ENCODE measurements at places on chromosomes 6 and 20. TPM values are rescaled to one million over a fixed set of nuclear protein-coding genes. Genes with fewer than 3 reads are reported as not detected.

DNA sequence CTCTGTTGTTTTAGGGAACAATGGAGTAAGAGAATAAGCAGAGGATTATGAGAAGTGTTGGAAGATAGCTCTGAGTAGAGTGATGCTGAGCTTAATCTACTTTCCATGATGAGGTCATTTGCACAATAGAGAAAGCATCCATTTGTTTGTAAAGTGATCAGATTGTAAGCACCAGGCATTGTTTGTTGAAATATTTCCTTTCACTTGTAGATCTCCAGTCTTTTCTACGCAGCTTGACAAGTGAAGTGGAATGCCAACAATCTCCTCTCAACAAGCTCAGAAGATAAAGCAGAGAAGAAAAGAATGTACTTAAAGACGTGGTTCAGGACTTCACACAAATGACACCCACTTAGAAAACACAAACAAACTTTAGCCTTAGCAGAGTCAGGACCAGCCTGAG lies 80.1 kb upstream of the MARCKS start:
- no peaks in the 10 kb centered on the region for H3K36me3 ChIP-seq
- DNase-seq: no peak
- H3K27me3 ChIP-seq: no peaks in the 10 kb centered on the region
- H3K4me3 ChIP-seq: no peak overlapping the region
- H3K27ac ChIP-seq: no peak overlapping the region
- H3K4me1 ChIP-seq: peaks cover 9% of the 10 kb centered on the region

DNA sequence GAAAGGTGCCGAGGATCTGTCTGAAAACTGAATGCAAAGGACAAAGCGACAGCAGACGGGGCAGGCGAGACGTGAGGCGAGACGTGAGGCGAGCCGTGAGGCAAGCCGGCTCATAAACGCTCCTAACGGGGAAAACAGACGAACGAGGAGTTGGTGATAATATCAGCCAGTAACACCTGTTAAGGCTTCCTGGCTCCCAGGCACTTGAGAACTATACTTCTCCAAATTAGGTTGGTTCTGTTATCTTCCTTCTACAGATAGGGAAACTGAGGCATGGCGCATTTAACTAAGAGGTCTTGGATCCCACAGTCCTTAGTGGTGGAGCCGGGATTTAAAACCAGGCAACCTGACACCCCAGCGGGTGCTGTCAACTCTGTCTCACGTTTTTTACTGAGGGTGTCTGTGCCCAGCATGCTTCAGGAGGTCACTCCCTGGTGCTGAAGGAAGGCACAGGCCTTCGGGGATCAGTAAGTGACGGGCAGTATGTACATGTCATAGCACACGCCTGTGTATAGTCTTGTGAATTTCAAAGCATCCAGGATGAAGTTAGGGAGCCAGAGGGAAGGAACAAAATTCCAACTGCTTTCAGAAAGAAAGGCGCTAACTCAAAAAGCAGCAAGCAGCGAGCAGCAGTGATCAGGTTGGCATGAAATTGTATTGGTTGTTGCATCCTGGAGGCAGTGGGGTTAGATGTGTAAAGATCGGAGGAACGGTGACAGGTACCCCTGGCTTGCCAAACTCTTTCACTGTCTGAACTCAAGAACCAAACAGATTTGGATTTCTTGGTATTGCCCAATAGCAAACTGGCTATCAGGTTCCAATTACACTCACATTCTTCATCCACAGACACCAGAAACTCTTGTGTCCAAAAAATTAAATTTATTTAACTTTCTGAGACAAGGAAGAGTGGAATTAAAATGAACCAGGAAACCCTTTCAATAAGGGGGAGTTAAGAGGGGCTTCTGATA lies 318.7 kb downstream of the THBS2 start:
- H3K4me1 ChIP-seq: no peaks in the 10 kb centered on the region
- H3K27ac ChIP-seq: no peak overlapping the region
- H3K4me3 ChIP-seq: no peak overlapping the region
- DNase-seq: no peak

DNA sequence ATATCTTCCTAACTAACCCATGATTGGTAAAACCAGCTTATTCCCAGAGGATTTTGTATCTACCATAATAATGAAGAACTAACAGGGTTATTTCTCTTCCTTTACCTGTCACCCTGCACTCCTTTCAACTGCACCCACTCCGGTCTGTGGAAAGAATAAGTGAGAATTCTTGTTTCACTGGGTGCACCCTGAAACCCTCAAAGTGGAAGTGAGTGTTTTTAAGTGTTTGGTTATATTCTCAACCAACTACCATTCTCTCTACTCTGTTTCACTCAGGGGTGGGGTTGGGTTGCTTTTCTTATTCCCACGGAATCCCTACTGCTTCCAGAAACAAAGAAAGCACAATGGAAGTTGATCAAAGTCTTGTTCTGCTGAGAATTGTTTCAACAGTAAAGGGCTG lies 42.6 kb upstream of the KHDRBS2 start:
- no peak overlapping the region for H3K27ac ChIP-seq
- no peak overlapping the region for H3K4me3 ChIP-seq
- H3K27me3 ChIP-seq: no peaks in the 10 kb centered on the region
- no peaks in the 10 kb centered on the region for H3K36me3 ChIP-seq

DNA sequence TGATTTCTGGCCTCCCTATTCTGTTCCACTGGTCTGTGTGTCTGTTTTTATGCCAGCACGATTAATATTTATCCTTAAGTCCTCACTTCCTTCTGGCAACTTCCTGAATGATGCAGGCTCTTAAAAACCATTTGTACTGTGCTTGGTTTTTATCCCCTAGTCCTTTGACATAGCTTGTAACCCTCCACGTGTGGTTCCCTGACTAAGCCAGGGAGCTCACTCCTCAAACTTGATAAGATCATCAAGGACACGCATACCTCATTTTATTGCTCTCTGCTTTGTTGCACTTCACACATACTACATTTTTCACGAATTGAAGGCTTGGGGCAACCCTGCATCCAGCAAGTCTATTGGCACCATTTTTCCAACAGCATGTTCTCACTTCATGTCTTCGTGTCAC lies 166.4 kb upstream of the UST start:
- H3K36me3 ChIP-seq: no peaks in the 10 kb centered on the region
- no peak overlapping the region for H3K4me3 ChIP-seq
- no peak for DNase-seq

DNA sequence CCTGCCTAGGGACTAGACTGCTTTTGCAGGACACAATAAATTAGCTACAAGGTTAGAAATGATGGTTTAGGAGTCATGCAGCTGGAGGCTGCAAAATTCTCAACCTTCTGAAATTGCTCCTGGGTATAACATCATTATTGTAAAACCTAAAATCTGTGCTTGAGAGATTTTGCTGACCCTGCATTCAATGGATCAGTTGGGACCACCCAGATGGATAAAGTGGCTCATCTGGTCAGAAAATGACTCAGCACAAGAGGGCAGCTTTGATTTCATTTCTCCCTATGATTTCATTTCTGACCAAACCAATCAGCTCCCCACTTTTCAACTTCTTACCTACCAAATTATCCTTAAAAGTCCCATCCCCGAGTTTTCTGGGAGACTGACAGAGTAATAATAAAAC lies 367.3 kb upstream of the AGPAT4 start:
- no peaks in the 10 kb centered on the region for H3K4me1 ChIP-seq
- no peaks in the 10 kb centered on the region for H3K36me3 ChIP-seq
- no peak overlapping the region for H3K27ac ChIP-seq
- H3K27me3 ChIP-seq: no peaks in the 10 kb centered on the region
- no peak for DNase-seq

DNA sequence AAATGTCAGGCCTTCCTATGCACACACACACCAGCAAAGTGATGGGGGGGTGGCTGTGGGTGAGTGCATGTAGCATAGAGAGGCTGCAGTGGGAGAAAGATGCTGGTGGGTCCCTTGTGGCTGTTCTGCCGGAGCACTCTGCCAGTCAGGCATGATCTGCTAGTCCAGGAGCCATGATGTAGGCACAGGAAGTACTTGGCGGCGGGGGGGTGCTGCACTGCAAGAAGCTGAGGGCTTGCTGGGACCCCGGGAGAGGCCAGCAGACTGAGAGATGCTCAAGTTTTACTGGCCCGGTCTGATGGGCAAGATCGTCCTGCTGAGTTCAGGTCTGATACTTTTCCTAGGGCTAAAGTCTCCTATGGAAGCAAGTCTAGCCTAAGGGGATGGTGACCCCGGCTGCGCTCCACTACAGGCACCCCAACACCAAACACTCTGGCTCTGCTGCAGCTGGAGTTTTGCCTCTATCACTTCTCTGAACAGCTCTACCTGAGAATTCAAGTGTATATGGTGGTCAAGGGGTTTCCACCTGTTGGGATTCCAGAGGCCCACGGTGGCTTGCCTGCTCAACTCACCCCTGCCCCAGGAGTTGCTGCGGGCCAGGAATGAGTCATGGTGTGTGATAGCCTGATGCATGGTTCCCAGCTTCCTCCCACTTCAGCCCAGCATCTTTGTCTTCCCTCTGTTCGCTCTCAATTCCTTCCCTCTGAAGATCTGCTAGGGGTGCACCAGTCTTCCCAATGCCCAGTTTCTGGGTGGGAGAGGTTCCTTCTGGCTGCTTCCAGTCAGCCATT lies 971.8 kb upstream of the ADGRB3 start:
- H3K36me3 ChIP-seq: no peaks in the 10 kb centered on the region
- no peak for DNase-seq
- H3K4me1 ChIP-seq: no peaks in the 10 kb centered on the region

DNA sequence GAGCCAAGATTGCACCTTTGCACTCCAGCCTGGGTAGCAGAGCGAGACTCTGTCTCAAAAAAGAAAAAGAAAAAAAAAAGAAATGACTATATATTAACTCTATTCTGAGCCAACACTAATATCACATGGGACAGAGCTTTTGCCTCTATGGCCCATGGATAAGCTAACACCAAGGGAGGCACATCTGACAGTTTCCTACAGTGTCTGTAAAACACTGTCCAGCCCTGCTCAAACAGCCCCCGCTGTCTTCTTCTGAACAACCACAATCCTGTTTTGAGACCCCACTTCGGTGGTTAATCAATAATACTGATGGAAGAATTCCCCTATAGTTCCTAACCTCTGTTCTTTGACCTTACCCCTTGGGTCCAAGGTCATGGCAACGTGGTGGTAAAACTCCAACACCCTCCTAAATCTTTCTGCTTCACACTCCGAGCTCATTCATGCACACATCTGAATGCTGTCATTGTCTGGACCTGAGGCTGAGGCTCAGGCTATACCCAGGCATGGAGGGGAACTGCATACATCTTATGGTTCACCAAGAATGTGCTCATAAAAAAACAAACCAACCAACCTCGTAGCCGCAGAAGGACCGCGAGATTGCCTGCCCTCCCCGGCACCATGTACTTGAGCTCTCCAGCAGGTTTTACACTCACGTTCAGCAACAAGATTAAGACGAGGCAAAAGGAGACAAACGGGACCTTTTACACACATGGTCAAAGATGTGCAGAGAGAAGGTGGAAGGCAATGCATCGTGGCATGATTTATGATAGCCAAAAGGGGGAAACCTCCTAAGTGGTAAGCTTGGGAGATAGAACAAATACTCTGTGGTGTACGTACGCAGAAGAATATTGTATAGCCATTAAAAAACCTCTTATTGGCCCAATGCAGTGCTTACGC lies 105.4 kb upstream of the NFATC2 start:
- no peak overlapping the region for H3K4me3 ChIP-seq
- H3K36me3 ChIP-seq: no peaks in the 10 kb centered on the region
- no peak overlapping the region for H3K27ac ChIP-seq
- H3K27me3 ChIP-seq: no peaks in the 10 kb centered on the region
- peaks cover 28% of the 10 kb centered on the region for H3K4me1 ChIP-seq
- DNase-seq: no peak

- no peaks in the 10 kb centered on the region for H3K4me1 ChIP-seq
- no peak overlapping the region for H3K27ac ChIP-seq
- H3K4me3 ChIP-seq: no peak overlapping the region
- no peak for DNase-seq
- no peaks in the 10 kb centered on the region for H3K36me3 ChIP-seq
Measured at GRCh38 chr20:42443200-42443599, 746.5 kb downstream of the PTPRT start.

- no peaks in the 10 kb centered on the region for H3K4me1 ChIP-seq
- no peak overlapping the region for H3K27ac ChIP-seq
- no peak overlapping the region for H3K4me3 ChIP-seq
- H3K27me3 ChIP-seq: no peaks in the 10 kb centered on the region
Measured at GRCh38 chr6:39170389-39170788, 55.4 kb upstream of the SAYSD1 start.

DNA sequence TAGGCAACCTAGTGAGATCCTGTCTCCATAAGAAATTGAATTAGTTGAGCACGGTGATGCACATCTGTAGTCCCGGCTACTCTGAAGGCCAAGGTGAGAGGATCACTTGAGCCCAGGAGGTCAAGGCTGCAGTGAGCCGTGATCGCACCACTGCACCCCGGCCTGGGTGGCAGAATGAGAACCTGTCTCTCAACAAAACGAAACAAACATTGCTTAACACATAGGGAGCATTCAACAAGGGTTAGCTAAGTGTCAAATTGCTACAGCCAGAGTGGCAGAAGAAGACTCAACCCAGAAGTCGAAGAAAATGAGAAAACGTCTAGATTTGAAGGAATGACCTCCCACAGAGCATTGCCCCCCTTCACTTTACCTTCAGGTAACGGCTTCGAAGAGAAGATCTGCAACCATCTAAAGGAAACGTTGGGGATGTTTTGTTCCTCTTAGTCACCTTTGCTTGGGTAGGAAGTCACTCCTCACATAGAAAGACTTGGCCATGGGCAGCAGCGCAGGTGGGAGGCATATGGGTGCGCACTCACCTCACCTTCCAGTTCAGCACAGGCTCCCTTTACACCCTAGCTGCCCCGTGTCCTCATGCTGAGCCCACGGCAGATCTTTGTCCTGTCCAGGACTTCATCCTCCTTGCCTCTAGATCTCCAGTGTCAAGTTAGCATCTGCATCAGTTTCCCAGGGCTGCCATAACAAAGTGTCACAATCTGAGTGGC lies 63.7 kb upstream of the SHLD1 start:
- H3K36me3 ChIP-seq: no peaks in the 10 kb centered on the region
- peaks cover 38% of the 10 kb centered on the region for H3K4me1 ChIP-seq
- H3K4me3 ChIP-seq: peak overlapping the region; percentile 9
- H3K27me3 ChIP-seq: no peaks in the 10 kb centered on the region

DNA sequence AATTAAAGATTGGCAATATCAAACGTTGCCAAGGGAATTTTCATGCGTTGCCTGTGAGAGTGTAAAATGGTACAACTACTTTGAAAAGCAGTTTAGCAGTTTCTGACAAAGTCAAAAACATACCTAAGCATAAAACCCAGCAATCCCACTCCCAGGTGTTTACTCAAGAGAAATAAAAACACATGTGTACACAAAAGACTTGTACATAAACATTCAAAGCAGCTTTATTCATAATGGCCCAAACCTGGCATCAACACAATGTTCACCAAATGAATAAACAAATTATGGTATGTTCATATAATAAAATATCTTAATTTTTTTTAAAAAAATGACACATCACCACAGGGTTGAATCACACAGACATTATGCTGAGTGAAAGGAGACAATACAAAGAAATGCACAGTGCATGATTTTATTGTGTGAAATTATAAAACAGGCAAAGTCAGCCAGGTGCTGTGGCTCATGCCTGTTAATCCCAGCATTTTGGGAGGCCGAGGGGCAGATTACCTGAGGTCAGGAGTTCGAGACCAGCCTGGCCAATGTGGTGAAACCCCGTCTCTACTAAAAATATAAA lies 240.4 kb upstream of the MARCKS start:
- H3K4me1 ChIP-seq: no peaks in the 10 kb centered on the region
- H3K4me3 ChIP-seq: no peak overlapping the region
- H3K36me3 ChIP-seq: no peaks in the 10 kb centered on the region
- no peak overlapping the region for H3K27ac ChIP-seq
- no peaks in the 10 kb centered on the region for H3K27me3 ChIP-seq

Gene PARD6B
- total RNA-seq: 6.6 TPM

Gene TIAM2
- 13.0 TPM for total RNA-seq

Gene C20orf202
- total RNA-seq: not detected

Gene LY6G6D
- not detected for total RNA-seq

Gene KHDC1L
- total RNA-seq: not detected

Gene PPIL6
- total RNA-seq: 0.85 TPM

Gene CD24
- 65.9 TPM for total RNA-seq

All from spleen (tissue), 13 donors.